ENCODE measurements at places on chromosomes 3 and 15.

- DNase-seq: no peak
These were observed 4.6 kb downstream of the GRM2 start for GRCh38 chr3:51711352-51712037.

GRCh38 chr3:105606016-105606415 is 239.3 kb downstream of the ALCAM start:
- DNase-seq: no peak

GRCh38 chr3:194255252-194256039 is 95.7 kb downstream of the CPN2 start:
- DNase-seq: peak; percentile 24

DNA sequence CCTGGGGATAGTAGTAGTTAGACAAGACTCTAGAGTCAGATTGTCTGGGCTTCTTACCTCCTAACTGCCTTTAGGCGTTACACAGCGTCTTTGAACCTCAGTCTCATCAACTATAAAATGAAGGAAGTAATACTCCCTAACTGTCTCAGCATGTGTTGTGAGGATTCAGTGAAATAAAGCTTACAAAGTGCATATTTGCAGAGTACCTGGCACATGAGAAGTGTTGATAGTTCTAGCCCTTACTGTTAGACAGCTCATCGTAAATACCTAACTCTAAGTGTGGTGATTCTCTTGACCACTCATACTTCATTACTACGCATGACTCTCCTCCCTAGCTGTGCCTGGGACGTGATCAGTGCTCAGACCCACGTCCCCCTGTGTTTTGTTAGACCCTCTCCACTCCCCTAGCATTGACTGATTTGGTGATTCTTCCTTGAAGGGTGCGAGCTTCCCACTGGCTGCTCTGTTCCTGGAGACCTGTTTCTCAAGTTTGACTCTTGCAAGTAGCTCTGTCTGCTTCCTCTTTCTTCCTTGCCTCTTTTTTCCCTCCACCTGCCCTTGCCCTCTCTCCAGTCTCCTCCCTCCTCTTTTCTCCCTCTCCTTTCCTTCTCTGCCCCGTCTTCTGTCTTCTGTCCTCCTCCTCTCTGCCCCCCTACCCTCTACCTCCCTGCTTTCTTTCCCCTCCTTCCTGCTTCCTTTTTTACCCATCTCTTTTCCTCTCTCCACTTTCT is 124.2 kb downstream of the SLC25A26 start:
- no peak for DNase-seq

DNA sequence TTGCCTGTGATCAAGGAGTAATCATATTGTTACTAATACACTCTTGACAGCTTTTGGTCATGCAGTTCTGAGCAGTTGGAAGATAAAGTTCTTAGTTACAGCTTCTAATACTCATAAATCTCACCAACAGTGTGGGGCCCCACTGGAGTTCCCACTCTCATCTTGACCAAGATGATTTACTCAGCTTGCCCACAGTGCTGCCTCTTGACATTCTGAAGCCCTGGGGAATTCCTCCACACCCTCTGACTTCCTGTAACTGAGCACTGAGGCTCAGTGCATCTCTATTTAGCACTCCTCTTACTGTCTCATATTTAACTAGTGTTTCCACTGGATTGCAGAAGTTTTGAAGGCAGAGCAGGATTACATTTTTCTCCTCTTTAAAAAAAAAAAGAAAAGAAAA is 1.9 kb upstream of the ARL6IP5 start:
- DNase-seq: peak; percentile 87

GRCh38 chr15:39574427-39574826 is 6.5 kb upstream of the THBS1 start:
- DNase-seq: no peak

DNA sequence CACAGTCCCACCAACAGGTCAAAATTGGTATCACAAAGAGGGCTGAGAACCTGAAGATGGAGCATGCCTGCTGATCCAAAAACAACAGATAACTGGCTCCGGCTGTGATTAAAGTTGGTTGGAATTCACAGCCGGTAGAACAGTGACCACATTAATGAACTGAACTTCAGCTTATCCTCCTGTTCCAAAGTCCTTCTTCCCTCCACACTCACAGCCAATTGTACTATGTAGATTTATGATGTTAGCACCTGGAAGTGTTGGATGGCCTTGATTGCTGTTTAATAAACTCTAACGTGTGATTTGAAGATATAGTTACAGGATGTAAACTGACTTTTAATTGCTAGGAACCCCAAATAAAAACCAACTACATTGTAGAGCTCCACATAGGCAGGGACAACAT is 367.3 kb upstream of the FRG2C start:
- no peak for DNase-seq

- no peak for DNase-seq
These were observed 37.3 kb downstream of the USF3 start for GRCh38 chr3:113659101-113659541.

DNA sequence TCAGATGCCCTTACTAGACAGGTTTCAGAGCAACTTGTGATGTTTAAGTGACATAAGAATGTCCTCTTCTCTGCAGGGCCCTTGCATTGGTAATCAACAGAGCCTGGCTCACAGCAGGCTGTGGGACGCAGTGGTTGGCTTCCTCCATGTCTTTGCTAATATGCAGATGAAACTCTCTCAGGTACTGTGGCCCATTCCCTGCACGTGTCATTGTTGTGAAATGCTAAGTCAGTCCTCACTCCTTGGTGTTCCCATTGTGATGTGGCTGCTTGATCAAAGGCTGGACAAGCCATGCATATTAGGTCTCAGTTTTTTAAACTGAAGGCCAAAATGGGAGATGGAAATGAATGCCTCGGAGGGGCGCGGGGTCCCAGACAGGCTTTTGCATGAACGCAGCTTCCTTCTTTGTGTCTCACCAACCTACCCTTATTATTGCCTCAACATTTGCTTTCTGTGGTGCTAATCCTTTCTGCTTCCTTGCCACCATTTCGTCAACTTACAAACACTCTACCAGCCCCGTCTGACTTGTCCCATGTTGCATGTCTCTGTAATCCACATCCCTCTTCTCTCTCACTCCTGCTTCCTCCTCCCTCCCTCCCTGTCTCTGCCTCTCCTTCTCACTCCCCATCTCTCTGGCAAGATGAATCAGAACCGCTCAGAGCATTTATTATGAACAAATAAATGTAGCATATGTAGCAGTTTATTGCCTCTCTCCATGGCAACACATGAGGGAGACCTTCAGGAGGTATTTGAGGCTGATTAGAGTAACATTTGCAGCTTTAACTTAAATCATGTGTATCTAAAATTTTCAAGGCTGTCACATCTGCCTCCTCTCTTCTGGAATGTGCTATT is 133.2 kb upstream of the CHRM5 start:
- DNase-seq: no peak

DNA sequence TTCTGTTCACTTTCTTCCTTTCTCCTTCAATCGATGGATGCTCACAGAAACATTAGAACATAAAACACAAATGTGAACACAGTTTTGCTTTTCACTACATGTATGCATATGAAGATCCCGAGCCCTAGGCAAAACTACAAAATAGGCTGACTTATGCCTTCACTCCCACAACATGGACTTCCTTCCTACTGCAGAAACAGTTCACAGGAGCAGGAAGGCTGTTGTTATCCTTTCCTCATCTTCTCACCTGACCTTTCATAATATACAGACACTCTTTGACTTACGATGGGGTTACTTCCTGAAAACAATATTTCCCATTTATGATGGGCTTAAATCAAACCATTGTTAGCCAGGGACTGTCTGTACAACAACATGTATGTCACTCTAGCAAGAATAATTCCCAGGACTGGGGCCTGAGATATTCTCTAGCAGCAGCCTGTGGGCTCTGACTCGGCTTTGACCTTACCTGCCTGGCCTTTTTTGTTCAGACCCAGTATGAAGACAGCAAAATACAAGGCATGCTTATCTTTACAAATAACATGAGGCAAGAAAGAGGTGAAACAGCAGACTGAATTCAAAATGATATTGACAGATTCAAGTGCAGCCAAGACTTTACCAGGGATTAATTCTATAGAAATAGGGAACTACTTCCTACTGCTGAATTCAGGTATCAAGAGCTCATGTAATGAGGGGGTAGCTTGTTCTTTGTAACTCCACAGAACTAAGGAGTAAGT is 51.8 kb upstream of the PLXND1 start:
- DNase-seq: no peak

GRCh38 chr3:6736836-6737629 is 123.9 kb upstream of the GRM7 start:
- no peak for DNase-seq

DNA sequence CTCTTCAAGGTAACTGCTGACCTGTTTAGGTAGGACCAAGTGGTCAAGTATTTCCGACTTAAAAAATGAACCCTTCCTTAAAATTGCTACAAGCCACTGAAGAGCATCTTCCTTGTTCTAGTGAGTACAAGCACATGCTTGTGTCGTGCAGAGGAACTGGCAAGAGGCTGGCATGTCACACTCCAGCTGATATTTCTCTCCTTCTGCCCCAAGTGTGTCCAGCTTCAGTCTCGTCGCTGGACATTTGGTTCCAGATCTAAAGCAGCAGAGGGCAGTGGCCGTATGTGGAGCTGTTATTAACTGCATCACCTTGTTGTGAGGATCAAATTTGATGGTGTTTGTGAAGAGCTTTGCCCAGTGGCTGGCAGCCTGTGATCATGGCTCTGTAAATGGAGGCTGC is 10.0 kb downstream of the RBP2 start:
- no peak for DNase-seq

GRCh38 chr3:149959443-149959842 is 11.3 kb downstream of the PFN2 start:
- no peak for DNase-seq

GRCh38 chr15:93619597-93619996 is 530.6 kb upstream of the RGMA start:
- no peak for DNase-seq

- no peak for DNase-seq
These were observed 618 bp downstream of the PARL start for GRCh38 chr3:183884097-183884426.

DNA sequence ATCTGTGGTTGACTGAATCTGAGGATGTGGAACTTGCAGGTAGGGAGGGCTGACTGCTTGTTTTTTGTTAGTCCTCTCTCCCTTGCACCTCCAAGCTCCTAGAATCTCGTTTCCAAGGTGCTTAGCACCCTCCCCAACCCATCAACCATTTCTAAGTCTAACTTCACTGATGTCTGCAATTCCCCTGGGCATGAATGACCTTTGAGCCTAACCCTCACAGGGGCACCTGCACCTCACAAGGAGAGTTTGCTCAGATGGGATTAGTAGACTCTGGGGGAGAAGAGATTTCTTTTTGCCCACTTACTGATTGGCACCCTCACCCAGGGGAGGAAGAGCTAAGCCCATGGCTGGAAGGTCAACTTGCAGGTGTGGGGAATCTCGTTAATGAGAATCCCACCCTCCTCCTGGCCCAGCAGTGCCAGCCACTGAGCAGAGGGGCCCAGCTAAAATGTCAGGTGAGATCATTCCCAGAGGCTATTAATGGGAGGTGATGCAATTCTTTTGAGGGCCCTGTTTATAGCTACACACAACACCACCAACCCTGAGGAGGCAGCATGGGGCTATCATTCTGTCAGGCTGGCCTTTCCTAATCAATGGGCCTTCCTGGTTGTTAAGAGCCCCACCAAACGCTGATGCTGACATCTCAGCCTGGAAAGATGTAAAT is 81.6 kb upstream of the HERC1 start:
- no peak for DNase-seq

GRCh38 chr3:167772992-167773391 is 37.5 kb downstream of the SERPINI1 start:
- no peak for DNase-seq

- no peak for DNase-seq
These were observed 20.9 kb upstream of the LMCD1 start for GRCh38 chr3:8480699-8481098.

DNA sequence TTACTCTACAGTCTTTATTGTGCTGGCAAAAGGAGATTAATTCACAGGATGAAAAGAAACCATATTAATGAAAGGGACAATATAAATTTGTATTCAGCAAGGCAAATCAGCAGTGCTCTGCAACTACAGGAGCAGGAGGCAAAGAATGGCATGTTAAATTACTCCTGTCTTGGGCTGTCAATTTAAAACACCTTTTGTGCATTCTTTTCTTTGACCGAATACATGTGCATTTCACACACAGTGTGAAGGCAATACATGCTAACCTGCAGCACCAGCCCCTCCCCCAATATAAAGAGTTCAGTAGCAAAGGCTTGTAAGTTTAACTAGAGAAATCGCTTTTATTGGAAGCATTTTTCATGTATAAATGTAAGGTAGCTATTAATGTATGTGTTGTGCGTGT is 275.2 kb upstream of the TOPAZ1 start:
- DNase-seq: no peak

- peak; percentile 70 for DNase-seq
These were observed 19.1 kb downstream of the ZDHHC19 start for GRCh38 chr3:196192036-196192523.

GRCh38 chr3:66037986-66038369 is 740 bp downstream of the MAGI1 start:
- no peak for DNase-seq

DNA sequence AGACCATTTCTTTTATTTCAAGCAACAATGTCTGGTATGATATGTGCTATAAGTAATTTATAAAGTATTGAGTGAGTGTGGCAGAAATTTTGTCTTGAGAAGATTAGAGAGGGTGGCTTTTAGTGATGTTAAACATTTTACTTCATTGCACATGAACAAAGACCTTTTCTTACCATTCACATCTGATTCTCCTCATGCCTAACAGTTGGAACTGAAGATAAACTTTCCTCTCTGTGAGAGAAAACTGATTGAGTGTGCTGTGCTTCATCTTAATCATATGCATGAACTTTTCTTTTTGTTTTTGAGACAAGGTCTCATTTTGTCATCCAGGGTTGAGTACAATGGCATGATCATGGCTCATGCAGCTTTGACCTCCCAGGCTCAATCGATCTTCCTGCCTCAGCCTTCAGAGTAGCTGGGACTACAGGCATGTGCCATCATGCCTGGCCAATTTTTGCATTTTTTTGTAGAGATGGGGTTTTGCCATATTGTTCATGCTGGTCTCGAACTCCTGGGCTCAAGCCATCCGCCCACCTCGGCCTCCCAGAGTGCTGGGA is 377.7 kb upstream of the GOLIM4 start:
- no peak for DNase-seq

GRCh38 chr15:57537488-57538264 is 54.0 kb upstream of the MYZAP start:
- no peak for DNase-seq

DNA sequence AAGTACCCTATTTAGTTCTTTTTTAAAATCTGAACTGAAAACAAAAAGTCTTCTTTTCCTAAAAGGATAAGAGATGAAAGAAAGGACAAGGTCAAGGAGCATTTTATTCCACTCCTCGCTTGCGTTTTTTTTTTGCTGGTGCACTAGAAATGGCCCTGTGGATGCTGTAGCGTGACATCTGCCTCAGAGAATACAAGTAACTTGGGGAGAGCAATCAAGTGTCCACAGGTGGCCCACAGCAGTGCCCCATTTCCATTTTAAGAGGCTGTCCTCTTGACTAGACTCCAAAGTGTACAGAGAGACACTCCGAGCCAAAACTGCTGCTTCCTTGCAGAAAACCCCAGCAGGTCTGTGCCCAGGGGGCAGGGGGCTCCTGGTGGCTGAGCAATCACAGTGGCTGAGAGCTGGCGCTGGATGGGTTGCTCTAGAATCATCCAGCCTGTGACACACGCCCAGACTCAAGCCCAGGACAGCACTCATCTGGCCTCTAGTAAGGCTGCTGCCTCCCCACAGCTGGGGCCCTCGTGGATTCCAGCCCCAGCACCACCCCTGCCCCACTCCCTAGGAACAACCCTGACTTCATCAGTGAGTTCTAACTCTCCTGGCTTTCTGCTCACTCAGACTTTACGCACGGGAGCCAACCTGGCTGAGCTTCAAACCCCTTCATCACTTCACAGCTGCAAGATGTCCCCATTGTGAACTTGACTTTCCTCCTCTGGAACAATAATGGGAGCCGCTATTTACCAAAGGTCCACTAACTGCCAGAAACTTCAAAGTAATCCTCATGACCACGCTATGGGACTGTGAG is 71.1 kb upstream of the SPATA12 start:
- DNase-seq: no peak

Data from CD4-positive, alpha-beta T cell treated with Interleukin-4 for 4 hours (primary cell).